ENCODE measurements at places on chromosomes 4 and X. TPM values are rescaled to one million over a fixed set of nuclear protein-coding genes. Genes with fewer than 3 reads are reported as not detected.

- peak; percentile 12 for DNase-seq
These were observed 420 bp downstream of the TSC22D3 start for GRCh38 chrX:107775000-107775733.

DNA sequence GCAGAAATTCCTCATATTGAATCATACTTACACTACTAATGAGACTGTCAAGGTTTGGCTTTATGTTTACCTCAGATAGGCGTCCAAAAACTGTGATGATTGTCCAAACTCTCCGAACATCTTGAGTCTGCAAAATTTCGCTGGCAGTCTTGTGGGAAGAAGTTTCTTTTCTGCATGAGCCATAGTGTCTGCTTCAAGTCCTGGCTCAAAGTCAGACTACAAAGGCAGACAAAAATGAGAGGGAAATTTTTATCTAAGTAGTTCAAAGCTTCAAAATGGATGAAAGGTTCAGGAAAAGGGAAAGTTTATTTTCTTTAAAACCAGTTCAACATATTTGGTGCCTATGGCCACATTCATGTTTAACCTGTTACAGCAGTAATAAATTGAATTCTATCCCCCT is 40.7 kb downstream of the PALLD start:
- no peak for DNase-seq

Gene GSTCD
- 14.0 TPM for total RNA-seq

DNA sequence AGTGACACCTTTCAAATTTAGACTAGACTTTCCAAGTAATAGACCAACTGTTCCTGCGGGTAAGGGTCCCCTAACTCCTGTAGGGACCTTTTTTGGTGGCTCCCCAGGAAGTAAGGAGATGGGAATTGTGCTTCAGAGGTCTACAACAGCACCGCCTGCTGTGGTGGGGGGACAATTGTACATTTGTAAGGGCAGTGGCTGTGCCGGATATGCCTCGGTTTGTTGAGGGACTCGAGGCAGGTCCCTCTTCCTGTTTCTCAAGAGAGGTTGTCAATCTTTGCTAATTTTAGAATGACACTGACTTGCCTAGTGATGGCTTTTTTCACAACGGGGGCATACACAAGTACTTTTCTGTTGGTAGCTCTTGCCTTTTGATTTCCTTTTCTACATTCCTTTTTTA is 15.5 kb upstream of the HSD17B11 start:
- no peak for DNase-seq

GRCh38 chrX:1719270-1719669 is 104.4 kb downstream of the ASMT start:
- no peak for DNase-seq

GRCh38 chrX:9447906-9448305 is 17.0 kb upstream of the TBL1X start:
- DNase-seq, result no peak
